ENCODE measurements at places on chromosomes 11 and 22.
A peak's percentile ranks its signal among the peaks of the same experiment; 100 is the strongest.

DNA sequence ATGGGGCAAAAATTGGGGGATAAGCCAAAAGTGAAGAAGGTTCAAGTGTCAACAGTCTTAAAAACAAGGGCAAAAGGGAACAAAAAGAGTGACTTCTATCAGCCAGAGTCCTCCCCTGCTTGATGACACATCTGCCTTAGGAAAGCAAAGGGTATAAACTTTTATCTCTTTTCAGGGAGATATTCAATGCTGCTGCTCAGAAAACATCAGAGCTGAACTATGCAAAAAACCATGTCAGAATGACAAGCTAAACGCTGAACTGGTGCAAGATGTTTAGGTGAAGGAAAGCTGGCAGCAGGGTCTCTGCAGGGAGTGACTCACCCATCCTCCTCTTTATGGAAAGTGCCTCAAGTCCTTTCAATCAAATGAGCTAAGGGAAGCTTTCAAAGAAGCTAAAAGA, 24.7 kb downstream of the ALG9 start:
- DNase-seq: no peak

- peak; percentile 76 for DNase-seq
Observed at GRCh38 chr11:72813740-72814285, 398 bp upstream of the ATG16L2 start.

DNA sequence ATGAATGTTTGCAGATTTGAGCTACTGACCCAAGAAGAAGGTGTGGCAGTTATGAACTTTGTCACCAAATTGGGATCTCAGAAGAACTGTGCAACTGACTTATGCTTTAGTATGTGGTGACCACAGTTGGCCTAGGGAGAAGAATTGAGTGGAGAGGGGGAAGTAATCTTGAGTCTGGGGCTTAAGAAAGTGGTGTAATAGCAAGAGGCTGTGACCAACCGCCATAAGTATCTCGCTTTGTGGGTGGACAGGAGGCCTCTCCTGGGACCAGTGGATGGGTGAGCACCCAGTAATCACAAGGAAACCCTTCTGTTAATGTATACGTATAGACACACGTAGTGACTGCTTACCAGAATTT, 12.7 kb upstream of the IL10RA start:
- no peak for DNase-seq

GRCh38 chr11:7749456-7749855, 43.2 kb upstream of the OVCH2 start:
- no peak for DNase-seq

DNA sequence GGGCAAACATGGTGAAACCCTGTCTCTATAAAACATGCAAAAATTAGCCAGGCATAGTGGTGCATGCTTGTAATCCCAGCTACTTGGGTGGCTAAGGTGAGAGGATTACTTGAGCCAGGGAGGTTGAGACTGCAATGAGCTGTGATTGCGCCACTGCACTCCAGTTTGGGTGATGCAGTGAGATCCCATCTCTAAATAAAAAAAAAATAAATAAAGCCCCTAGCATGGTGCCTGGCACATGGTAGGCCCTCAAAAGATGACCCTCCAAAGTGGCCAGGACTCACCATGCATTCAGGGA, 74.6 kb downstream of the PTPRJ start:
- DNase-seq: no peak

DNA sequence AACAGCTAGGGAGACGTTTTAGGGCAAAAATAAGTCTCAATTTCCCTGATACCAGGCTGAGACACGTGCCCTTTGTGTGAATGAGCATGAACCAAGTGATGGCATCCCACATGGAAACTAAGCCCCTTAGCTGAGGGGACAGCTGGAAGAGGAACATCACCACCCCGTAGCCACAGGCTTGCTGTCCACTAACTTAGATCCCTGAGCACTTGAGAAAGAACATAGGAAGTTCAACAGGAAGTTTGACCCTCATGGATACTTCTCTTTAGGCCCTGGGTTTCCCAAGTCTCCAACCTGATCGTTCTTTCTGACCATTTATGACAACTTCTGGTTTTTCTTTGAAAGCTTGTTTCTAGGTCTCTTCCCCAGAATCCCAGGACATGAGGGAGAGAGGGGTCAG, 11.6 kb upstream of the CKAP5 start:
- DNase-seq: no peak

DNA sequence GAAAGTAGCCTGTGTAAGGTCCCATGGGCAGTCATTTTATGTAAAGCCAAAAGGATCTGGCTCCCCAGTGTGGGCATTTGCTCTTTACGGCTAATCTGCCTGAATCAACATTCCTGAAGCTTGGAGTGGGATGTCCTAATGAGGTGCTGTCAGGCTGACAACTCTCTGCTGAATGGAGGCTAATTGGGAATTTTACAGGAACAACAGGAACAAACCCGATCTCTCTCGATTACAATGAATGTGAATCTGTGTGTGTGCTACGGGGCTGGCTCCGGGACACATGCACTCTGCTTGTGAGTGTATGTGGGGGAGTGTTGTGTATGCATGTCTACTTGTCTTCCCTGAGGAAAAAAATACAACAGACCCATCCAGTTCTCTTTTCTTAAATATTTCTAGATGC, 415.2 kb downstream of the TENM4 start:
- no peak for DNase-seq

DNA sequence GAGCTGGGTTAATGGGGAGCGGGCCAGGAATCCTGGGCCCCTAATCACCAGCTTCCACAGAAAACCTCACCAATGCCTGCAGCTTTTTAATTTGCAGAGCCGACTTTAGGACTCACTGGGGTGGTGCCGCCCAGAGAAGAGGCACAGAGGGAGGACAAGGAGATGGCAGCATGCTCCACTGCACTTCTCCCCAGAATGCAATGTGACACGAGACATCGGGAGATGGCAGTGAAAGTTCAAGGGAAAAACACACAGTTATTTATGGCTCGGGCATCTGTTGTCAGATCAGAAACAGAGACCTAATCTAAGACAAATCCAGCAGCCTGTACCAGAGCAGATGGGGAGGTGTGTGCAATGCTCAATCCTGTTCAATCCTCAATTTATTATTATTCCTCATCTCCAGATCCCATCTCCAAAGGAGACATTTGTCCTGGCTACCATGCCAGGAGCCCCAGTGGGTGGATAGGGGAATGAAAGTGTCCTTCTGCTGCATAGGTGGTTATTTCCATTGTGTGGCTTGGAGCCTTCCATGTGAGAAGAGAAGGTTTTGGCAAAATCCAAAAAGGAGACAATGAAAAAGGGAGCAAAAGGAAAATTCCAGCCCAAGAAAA, 250.0 kb downstream of the NXPE2 start:
- no peak for DNase-seq

GRCh38 chr11:65851083-65851579, 6.8 kb downstream of the CFL1 start:
- no peak for DNase-seq

DNA sequence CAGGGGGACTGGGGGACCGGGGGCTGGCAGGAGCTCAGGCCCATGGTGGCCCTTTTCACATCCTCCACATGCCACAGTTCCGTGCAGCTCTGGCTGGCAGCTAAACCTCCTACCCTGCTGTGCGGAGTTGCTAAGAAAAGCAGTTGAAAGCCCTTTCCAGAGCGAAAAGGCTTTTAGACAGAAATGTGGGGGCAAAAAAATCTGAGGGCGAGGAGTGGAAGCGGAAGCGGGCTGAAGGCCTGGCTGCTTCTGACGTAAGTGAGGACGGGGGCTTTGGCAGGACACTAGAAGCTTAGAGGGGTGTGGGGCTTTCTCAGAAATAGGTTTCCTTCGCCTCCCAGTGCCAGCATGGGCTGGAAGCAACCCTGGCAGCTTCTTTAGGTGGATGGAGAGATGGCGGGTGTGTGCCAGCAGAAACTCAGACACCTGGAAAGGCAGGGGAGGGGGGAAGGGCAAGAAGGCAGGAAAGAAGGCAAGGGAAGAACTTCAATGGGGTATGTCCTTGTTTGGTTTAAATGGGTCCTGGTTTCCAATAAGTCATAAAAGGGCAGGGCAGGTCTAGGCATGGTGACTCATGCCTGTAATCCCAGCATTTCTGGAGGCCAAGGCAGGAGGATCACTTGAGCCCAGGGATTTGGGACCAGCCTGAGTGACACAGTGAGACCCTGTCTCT, 11.2 kb upstream of the DGKZ start:
- no peak for DNase-seq

DNA sequence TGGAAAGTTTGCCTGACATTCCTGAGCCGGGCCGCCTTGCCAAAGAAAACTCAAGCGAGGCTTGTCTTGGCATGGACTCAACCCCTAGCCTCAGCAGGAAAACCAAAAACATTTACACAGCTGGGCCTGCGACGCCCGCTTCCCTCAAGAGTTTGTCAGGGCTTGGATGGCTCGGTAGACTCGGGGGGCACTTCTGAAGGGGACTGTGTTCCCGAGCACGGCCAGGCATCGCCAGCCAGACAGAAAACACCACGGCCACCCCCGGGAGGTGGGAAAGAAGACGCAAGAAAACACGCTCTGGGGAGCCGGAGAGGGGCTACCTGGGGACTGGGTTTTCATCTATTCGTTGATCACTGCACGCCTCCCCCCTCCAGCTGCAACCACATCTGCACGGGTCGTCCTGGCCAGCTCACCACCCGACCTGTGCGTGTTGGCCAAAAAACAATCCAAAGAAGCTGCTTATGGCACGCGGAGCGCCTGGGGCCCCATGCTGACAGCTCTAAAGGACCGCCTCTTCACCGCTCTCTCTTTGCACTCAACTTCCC, 380.7 kb downstream of the MN1 start:
- DNase-seq: no peak

GRCh38 chr22:47445716-47446290, 683.4 kb downstream of the TBC1D22A start:
- no peak for DNase-seq
